Urinary bladder (tissue), 4 donors: ENCODE measurements at places on chromosomes 3 and 15.

DNA sequence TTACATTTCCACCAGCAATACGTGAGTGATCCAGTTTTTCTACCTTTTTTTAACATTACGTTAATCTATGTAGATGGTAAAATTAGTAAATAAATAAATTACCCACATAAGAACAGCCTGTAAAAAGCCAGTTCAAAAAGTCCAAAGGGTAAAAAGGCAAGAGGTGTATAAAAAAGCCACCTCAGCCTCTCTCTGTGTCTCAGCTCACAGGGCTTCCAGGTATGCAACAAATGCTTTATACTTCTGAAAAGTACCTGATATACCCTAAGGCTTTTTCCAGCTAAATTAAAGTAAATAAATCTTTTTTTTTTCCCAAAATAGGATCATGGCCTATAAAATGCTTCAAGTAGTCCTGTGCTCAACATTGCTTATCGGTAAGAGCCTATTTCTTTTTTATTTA lies at the start of gene C3orf85:
C3orf85 (plus strand) TSS at position 197 of the 400 bp plus-strand sequence; CDS start at position 326, 129 bp downstream.
- no peak for DNase-seq

GRCh38 chr15:38882221-38882620 lies 317.6 kb upstream of the RASGRP1 start:
- no peak for DNase-seq

- DNase-seq, result no peak
Observed at GRCh38 chr3:150130404-150131100, 159.9 kb upstream of the PFN2 start.

DNA sequence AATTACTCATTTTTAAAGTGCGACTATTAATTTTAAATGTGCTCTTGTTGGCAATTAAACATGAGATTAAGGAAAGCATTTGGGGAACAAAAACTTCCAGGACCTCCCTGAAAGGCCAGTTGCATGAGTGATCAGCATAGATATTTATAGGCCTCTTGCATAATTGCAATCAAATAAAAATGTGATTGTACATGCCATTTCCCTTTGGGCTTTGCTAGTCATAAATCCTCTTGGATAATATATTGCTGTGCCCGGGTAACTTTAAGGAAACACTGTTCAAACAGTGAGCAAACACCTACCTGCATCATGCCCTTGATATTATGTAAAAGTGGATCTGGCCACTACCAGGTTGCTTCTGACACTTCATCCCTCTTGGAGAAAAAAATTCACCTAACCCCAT lies 239.1 kb downstream of the MCTP2 start:
- DNase-seq, result no peak

- DNase-seq, result no peak
Observed at GRCh38 chr3:24037971-24038370, 92.9 kb downstream of the NR1D2 start.

DNA sequence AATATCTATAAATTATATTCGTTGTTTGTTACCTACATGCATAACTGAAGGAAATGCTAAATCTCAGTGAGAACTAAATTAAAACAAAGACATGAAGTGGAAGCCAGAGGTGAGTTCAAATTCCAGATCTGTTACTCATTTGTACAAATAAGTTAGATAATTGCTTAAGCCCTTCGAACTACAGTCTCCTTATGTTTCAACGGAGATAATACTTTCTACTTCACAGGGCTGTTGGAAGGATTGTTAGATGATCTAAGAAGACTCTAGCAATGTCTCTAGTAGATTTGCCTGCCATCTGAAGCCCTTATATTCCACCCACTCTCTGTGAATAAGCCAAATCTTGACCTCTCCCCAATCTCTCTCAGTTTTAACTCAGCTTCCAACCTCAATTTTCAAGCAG lies 125.8 kb downstream of the P2RY1 start:
- DNase-seq, result no peak

- no peak for DNase-seq
Observed at GRCh38 chr3:145678401-145678800, 482.6 kb downstream of the PLOD2 start.

DNA sequence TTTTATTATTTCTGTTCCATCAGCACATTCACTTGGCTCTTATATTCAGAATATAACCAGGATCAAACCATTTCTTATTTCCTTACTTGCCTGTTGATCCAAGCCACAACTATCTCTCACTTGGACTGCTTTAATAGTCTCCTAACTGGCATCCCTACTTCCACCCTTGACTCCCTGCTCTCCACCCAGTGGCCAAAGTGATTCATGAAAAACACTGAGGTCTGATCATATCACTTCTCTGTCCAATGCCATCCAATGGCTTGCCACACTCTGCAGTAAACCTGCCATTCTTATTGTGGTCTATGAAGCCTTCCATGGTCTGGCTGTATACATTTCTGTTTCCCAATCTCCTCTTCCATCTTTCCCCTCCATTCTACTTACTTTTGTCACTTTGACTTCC lies 576.1 kb downstream of the PDCD6IP start:
- no peak for DNase-seq

DNA sequence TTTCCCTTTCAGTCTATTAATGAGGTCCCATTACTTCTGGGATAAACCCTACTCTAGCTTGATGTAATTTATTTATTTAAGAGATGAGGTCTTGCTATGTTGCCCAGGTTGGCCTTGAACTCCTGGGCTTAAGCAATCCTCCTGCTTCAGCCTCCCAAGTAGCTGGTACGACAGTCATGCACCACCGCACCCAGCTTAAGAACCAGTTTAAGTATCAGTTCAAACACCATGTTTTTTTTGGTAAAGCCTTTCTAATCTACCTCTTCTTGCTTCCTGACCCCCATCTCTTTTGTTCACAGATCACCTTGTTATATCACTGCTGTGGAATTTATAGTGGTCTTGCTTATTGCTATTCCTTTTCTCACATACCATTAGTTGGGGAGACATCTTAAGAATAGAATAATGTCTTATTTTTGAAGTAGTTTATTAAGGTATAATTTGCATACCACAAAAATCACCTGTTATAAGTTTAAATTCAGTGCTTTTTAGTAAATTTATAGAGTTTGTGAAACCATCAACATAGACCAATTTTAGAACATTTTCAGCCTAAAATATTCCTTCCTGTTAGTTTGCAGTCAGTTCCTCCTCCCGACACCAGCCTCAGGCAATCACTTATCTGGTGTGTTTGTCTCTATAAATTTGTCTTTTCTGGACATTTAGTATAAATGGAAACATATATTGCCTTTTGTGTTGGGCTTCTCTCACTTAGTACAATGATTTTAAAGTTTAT lies 257.9 kb downstream of the PDCD6IP start:
- no peak for DNase-seq

GRCh38 chr3:32447865-32448400 lies 54.7 kb downstream of the CMTM6 start:
- DNase-seq, result no peak

- DNase-seq, result no peak
Observed at GRCh38 chr3:69646287-69647067, 92.8 kb upstream of the MITF start.
